ENCODE measurements at places on chromosomes 16 and 17.

DNA sequence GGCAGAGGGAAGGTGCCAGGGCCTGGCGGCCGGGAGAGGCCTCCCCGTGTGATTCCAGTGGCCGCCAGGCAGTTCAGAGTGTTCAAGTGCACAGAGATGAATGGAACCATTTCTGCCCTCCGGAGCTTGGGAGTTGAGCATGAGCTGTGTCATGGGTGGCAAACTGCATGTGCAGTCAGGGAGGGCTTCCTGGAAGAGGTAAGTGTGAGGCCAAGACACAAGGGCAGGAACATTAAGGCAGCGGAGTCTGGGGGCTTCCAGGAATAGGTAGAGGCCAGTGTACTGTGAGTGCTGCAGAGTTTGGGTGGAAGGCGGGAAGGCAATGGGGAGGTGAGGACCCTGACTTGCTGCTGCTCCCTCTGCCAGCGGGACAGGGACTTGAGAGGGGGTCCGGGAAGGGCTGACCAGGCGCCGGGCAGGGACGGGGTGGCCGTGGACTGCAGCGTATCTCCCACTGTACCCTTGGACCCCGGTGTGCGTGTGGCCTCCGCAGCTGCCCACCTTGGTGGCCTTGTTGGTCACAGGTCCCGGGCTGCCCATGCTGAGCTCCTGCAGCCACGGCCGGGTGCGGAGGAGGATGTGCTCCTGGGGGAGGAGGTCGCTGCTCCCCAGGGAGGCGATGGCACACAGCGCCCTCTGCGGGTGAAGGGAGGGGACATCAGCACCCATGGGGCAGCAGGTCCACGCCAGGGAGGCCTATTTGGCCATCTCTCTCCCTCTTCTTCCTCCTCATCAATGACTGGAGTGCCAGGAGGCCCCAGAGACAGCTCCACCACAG is 7.5 kb upstream of the CEP131 start:
- no peak for DNase-seq

GRCh38 chr17:77436058-77436442 is 295.3 kb downstream of the SEC14L1 start:
- no peak for DNase-seq

GRCh38 chr17:65201331-65201730 is 64.2 kb downstream of the RGS9 start:
- DNase-seq = no peak

- no peak for DNase-seq
Observed at GRCh38 chr17:41524261-41524660, 3.8 kb downstream of the KRT19 start.

- DNase-seq = no peak
Observed at GRCh38 chr17:64063088-64063487, 42.7 kb upstream of the ICAM2 start.

GRCh38 chr16:58393138-58393504 is 850 bp downstream of the GINS3 start:
- no peak for DNase-seq

- DNase-seq = no peak
Observed at GRCh38 chr17:4209611-4210010, 54.2 kb downstream of the ANKFY1 start.

DNA sequence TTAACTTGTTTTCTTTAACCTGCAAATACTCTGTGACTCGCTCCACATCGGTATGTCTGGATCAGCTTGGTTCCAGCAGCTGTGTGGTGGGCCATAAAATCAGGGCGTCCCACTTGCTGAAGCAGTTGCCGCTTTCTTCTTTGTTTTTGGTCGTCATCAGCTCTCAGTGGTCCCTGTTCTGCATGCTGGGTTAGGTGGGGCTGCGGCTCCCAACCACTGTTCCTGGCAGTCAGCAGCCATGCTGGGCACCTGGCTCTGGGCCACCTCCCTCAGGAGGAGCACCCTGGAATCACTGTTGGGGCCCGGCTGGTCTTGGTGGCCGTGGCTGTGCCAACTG is 23.0 kb downstream of the MGRN1 start:
- no peak for DNase-seq

GRCh38 chr17:28953444-28954118 is 2.3 kb upstream of the PHF12 start:
- DNase-seq = peak; percentile 89

DNA sequence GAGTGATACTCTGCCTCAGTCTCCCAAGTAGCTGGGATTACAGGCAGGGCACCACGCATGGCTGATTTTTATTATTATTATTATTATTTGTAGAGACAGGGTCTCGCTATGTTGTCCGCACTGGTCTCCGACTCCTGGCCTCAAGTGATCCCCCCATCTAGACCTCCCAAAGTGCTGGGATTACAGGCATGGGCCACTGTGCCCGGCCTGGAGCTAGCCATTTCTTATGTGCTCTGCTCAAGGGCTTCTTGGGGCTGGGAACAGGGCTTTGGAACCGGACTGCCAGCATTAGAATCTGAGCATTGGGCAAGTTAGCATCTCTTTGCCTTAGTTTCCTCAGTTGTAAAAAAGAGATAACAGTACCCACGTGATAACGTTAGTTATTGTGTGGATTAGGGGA is 111.3 kb downstream of the C16orf78 start:
- DNase-seq = no peak

GRCh38 chr17:40443988-40444899 is 994 bp downstream of the IGFBP4 start:
- DNase-seq = no peak

- no peak for DNase-seq
Observed at GRCh38 chr16:2462031-2462866, 2.3 kb downstream of the TEDC2 start.

- DNase-seq = no peak
Observed at GRCh38 chr16:59432896-59433295, 698.8 kb upstream of the GOT2 start.

DNA sequence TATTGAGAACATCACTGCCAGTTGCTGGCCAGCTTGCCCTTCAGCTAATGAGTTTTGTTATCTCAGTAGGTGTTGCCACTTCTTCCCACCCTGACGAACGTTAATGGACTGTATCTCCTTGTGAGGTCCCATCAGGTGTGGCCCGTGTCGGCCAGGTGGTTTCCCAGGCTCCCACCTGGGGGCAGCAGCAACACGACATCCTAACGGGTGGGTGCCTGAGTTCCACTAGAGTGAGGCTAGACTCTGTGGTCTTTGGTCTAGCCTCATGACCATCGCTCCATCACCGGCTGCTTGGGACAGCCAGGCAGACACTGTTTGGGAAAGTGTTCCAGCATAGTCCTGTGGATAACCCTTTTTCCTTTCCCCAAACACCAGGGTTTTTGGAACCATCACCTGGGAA is 45.6 kb upstream of the LCMT1 start:
- no peak for DNase-seq

DNA sequence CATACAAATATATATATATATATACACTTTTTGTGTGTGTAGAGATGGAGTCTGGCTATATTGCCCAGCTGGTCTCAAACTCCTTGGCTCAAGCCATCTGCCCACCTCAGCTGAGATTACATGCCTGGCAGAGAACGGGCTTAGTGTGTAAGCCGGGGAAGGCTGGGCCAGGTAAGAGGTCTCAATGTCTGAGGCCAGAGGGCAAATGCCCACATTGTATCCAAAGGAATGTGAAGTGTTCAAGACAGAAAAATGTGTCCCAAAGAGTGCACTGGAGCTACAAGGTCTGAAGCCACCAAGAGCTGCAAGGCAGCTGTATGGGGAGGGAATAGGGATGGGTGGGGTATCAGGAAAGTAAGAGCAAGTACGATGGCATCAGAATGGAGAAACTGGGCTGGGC is 8.8 kb downstream of the CD2BP2 start:
- DNase-seq = no peak

GRCh38 chr17:35257208-35257659 is 14.4 kb downstream of the SLFN5 start:
- no peak for DNase-seq

All from vagina (tissue), 2 donors.